ENCODE measurements at places on chromosomes 6 and 20.
A peak's percentile ranks its signal among the peaks of the same experiment; 100 is the strongest.

GRCh38 chr20:376750-377149, 3.8 kb upstream of the TRIB3 start:
- no peak for DNase-seq

- peak; percentile 44 for DNase-seq
These were observed 4.1 kb upstream of the PHACTR2 start for GRCh38 chr6:143673669-143674068.

- DNase-seq = peak; percentile 56
These were observed 86.2 kb downstream of the PLEKHG1 start for GRCh38 chr6:150685860-150686259.

GRCh38 chr20:58553841-58554240, 38.6 kb upstream of the APCDD1L start:
- no peak for DNase-seq

- DNase-seq = no peak
These were observed 144.9 kb upstream of the OLIG3 start for GRCh38 chr6:137638926-137639706.

DNA sequence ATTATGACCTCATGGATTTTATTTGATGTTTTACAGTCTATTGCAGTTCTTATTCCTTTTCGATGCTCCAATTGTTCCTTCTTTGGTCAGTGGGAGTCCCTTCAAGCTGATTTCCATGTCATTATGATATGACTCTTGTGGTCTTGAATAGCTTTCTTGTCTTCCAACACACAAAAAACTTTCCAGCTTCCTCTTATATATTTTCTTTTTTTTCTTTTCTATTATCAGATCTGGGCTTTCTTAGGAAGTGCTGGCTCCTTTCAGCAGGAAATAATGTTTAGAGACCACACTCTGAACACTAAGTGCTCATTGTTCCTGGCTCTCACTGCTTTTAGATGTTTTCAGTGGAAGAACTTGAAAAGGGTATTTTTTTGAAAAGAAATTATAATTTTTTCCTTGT, 3.1 kb upstream of the SLC17A1 start:
- DNase-seq = no peak

GRCh38 chr6:100803264-100804045, 77.7 kb downstream of the ASCC3 start:
- no peak for DNase-seq

DNA sequence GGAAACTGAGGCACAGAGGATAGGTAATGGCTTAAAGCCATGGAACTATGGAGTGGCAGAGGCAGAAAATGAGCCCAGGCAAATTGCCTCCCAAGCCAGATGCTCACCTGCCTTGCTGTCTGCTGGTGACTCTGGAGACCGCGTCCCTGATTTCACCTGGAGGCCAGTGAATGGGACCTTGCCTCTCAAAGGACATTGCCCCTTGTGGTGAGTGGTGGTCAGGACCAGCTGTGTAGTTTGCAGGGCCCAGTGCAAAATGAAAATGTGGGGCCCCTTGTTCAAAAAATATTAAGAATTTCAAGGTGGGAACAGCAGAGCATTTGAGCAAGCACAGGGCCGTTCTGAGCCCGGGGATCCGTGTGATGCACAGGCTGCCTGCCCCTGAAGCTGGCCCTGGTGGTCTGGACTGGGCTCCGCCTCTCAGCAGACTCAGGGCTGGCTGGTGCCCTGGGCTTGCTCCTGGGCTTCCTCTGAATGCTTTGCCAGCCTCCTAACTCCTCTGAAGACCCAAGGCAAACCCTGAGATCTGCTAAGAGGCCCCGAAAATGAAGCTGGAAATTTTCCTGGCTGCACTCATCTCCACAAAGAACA, 19.8 kb upstream of the KCNG1 start:
- no peak for DNase-seq

DNA sequence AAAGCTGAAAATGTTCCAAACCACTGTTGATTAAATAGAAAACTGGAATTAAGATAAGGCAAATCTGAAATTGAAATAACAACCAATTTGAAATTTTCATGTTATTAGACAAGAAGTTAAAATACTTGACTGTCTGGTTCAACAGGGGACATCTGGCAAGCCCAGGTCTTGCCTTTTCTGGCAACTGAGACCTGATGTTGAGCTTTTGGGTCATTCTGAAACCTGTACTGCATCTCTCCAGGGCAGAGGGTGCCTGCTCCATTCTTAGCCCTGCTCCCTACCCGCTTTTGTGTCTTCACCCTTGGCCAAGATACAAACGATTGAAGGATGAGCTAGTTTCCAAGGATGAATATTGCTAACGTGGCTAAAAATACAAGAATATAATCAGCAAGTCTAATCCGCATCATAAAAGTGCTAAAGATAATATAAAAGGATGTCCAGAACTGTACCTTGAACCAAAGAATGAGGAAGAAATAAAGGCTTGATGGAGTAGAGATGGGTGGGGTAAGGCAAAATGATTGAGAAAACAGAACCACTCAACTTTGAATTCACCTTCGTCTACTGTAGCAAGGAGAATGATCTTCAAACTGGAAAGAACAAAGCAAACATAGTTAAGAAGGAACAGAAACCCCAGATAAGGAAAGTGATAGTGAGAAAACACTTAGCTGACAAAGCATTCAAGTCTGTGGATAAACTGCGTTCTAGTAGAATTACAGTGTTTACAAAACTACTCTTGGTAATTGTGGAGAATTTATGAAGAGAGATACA, 109.8 kb upstream of the MAN1A1 start:
- DNase-seq = no peak

DNA sequence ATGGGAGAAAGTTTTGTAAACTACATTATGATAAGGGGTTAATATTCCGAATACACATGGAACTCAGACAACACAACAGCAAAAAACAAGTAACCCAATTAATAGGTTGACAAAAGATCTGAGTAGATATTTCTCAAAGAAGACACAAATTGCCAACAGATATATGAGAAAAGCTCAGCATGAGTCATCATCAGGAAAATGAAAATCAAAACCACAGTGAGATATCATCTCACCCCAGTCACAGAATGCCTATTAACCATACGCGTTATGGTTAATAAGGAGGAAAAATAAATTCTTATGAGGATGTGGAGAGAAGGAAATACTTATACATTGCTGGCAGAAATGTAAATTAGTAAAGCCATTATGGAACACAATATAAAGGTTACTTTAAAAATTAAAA, 695.0 kb downstream of the COL12A1 start:
- DNase-seq = no peak

DNA sequence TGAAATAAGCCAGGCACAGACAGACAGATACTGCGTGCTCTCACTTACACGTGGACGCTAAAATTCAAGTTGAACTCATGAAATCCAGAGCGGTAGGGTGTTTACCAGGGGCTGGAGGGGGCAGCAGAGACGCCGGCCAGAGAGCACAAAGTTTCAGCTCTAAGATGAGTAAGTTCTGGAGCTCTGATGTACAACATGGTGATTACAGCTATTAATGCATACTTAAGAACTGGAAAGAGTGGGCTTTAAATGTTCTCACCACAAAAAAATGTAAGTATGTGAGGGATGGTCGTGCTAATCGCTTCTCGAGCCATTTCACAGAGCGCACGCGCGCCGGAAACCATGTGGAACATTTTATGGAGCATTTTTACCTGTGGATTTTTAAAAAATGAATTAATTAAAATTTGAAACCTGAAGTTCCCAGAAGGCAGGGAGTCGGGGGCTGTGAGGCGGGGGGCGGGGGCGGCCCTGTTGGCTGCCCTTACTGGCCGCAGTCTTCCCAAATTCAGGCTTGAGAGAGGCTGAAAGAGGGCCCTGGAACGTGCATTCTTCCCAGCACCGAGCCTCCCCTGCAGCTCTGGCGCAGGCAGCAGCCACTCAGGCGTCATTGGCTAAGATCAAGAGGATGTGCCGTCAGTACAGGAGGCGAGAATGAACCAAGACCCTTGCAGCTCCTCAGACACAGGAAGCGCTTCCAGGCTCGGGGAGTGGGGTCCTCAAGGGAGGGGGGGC, 8.5 kb upstream of the SLCO4A1 start:
- DNase-seq = no peak

DNA sequence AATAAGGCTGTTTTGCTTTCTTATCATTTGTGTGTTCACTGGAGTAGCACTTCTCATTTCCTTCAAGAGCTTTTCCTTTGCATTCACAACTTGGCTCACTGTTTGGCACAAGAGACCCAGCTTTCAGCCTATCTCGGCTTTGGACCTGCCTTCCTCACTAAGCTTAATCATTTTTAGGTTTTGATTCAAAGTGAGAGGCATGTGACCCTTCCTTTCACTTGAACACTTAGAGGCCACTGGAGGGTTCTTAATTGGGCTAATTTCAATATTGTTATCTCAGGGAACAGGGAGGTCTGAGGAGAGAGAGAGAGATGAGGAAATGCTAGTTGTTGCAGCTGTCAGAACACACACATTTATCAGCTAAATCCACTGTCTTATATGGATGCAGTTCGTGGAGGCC, 82.9 kb upstream of the SCAF8 start:
- DNase-seq = no peak

DNA sequence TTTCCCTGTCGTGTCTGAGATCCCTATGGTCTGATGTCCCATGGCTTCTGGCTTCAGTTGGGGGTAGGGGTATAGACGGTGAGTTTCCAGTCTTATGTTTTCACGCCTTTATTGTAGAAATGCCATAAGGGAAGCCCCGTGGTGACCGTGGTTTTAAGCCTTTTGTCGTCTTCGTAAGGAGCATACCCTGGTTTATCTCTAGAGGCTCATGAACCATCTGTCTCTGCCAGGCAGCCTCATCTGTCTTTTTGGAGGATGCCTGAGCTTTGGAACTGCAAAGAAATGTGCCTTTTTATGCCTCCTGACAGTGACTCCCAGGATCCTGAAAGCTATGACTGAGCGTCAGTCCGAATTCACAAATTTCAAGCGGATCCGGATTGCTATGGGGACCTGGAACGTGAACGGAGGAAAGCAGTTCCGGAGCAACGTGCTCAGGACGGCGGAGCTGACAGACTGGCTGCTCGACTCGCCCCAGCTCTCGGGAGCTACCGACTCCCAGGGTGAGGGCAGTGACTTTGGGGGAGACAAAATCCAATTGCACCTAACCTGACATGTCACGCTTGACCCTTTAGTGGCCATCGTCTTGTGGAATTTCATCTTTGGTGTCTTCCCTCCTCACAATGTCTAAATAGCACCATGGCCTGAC, 84.6 kb downstream of the SYNJ2 start:
- no peak for DNase-seq

- DNase-seq = no peak
These were observed 20.7 kb upstream of the TLDC2 start for GRCh38 chr20:36855241-36855657.

DNA sequence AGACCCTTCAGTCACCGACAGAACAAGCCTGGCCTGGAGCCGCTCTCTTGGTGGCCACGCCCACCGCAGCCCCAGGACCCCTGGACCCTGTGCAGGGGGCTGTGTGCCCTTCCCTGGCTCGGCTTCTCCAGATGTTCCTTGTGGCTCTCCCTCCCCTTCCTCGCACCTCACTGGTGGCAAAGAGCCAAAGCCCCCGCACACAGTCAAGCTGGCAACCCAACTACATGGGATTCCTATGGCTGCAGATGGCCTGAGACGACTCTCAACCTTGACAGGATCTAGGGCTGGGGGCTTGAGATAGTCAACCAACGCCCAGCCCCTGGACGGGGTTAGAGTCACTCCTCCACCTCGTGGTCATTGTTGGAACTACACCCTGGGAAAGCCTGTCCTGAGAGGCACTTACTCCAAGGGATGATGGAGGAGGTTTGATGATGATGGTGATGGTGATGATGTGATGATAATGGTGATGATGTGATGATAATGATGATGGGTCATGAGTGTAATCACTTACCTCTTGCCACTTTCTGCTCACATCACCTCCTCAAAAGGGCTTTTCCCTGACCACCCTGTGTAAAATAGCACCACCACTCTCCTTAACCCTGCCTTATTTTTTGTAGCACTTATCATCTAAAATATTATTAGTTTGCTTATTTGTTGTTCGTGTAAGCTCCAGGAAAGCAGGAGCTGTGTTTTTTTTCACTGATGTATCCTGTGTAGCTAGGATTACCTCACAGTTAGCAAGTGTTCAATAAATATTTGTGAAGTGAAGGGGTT, 278.4 kb downstream of the LRFN2 start:
- peak; percentile 95 for DNase-seq

DNA sequence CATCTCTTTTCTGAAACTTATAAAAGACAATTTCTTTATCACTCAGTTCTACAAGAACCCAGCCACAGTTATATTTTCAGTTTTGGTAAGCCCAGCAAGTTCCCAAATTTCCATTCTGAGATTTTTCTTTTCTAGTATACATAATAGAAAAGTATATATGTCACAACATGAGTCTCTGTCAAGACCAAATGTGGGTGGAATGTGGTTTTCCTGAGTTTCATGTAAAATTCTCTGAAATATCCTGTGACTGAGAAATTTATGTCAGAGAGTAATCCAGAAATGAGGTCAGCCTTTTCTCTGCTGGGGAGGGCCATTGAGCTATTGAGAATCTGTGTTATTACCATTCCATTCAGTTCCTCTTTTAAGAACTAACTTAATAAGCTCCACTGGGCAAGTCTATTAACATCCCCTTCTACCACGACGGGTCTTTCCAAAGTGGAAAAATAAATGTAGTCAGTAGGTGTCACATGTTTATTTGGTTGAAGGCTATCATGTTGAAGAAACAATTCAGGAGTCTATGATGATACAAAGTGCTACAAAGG, 100.7 kb upstream of the HMGN3 start:
- DNase-seq = no peak

All from WERI-Rb-1 (cell line).